ENCODE measurements at places on chromosomes 16 and 17. TPM values are rescaled to one million over a fixed set of nuclear protein-coding genes. Genes with fewer than 3 reads are reported as not detected.

Gene TLCD3B
- 15.3 TPM for total RNA-seq

Gene GOT2
- total RNA-seq, result 133 TPM

Gene TLCD1
- total RNA-seq, result 6.3 TPM

- peaks cover 18% of the 10 kb centered on the region for H3K4me1 ChIP-seq
- DNase-seq, result no peak
- H3K4me3 ChIP-seq, result no peak overlapping the region
- H3K27me3 ChIP-seq, result no peaks in the 10 kb centered on the region
Observed at GRCh38 chr16:84949772-84950436, 61.4 kb downstream of the ZDHHC7 start.

DNA sequence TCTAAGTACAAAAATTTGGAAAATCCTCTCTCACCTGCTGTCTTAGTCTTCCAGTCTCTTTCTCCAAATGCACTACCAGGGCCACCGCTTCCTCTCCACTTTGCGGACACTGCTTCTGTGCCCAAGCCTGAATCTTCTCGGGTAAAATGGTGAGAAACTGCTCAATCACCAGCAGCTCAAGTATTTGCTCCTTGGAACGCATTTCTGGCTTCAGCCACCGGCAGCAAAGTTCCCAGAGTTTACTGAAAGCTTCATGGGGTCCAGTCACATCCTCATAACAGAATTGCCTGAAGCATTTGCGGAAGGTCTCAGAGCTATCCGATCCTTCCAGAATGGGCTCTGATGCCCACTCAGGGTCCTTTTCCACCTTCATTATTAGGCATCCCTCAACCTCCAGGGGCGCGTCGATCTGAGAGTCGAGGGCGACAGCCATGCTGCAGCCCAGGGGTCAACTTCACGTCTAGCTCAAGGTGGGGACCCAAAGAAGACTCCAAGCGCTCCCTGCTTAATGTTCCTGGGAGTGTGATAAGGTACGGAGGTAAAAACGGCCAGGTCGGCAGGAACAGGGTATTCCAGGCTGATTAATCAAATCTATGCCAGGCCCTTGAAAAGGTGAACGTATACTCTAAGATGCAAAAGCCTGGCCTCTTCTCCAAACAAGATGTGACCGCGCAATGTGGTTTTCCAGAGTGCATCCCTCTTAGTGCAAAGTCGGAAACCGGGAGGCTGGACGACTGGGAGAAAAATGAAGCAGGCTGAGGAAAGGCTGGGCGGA lies 763 bp downstream of the ZKSCAN2 start:
- peak; percentile 19 for DNase-seq
- H3K36me3 ChIP-seq, result peaks cover 9% of the 10 kb centered on the region
- peaks cover 5% of the 10 kb centered on the region for H3K27me3 ChIP-seq
- H3K4me3 ChIP-seq, result peak overlapping the region; percentile 91

DNA sequence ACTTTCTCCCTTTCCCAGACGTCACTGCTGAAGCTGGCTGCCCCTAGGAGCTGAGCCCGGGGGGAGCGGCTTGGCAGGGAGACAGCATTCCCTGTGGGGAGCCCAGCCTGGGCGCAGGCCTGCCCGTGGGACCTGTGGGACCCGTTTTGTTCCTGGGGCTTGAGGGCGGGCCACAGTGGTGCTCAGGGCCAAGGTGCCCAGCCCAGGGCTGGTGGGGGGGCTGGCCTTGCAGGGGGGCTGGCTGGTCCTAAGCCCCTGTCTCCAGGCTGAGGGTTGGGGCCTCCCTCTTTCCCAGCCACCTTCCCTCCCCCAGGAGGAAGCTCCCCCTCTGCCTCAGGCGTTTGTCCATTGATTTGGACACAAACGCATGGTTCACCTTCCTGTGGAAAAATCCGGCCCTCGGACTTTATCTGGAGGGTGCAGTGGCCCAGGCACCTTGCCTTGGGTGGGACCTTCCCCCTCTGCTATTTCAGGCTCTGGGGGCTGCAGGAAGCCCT lies 4.4 kb downstream of the NHERF2 start:
- no peak for DNase-seq
- no peak overlapping the region for H3K4me3 ChIP-seq
- peaks cover 20% of the 10 kb centered on the region for H3K27me3 ChIP-seq
- H3K27ac ChIP-seq, result no peak overlapping the region

DNA sequence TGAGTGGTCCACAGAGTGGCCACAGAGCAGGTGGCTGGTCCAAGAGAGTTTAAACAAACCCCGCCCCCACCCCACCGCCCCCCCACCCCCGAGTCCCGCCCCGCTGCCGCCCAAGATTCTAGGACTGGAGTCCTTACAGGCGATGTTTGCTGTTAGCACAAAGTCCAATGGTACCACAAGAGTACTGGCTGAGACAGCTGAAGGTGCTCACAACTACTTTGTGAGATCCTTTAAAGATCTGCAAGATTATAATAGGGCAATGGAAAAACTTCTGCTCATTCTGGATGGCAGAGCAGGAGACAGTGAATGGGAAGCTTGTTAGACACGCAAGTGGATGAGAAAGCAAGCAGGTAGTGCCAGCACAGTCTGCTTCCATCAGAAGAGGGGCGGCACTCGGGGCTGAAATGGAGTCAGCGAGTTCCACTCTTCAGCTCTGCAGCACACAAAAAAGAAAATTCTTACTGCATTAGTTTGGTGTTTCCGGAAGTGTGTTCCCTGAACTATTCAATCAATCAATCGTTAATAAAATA lies 4.7 kb upstream of the TEKT3 start:
- no peaks in the 10 kb centered on the region for H3K36me3 ChIP-seq
- DNase-seq, result no peak
- no peak overlapping the region for H3K4me3 ChIP-seq
- H3K4me1 ChIP-seq, result peaks cover 7% of the 10 kb centered on the region

DNA sequence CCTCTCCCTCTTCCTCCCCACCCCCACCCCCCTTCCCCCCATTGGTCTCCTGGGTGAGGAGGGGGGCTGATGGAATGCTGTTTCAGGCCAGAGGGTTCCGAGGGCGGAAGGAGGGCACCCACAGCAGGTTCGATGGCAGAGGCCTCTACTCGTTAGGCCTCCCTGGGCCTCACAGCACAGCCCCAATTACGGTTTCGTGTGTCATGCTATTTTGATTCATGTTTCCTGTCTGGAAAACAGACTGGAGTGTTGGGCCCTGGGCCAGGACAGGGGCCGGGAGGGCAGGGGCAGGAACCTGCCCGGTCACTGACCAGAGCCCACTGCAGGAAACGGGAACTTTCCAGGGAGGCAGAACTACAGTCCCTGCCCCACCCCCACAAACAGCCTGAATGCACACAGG lies 138.2 kb downstream of the C16orf95 start:
- no peaks in the 10 kb centered on the region for H3K36me3 ChIP-seq
- DNase-seq, result no peak
- peaks cover 8% of the 10 kb centered on the region for H3K27me3 ChIP-seq
- peaks cover 20% of the 10 kb centered on the region for H3K4me1 ChIP-seq
- no peak overlapping the region for H3K4me3 ChIP-seq
- H3K27ac ChIP-seq, result no peak overlapping the region

- no peak overlapping the region for H3K27ac ChIP-seq
- no peak for DNase-seq
- H3K4me1 ChIP-seq, result peaks cover 12% of the 10 kb centered on the region
- H3K27me3 ChIP-seq, result no peaks in the 10 kb centered on the region
- H3K36me3 ChIP-seq, result no peaks in the 10 kb centered on the region
Observed at GRCh38 chr17:71019699-71020098, 850.4 kb downstream of the KCNJ2 start.

GRCh38 chr17:14204084-14204483 lies 32.6 kb downstream of the CDRT15 start:
- H3K36me3 ChIP-seq, result peaks cover 8% of the 10 kb centered on the region
- H3K27me3 ChIP-seq, result no peaks in the 10 kb centered on the region
- no peak overlapping the region for H3K4me3 ChIP-seq
- DNase-seq, result no peak

DNA sequence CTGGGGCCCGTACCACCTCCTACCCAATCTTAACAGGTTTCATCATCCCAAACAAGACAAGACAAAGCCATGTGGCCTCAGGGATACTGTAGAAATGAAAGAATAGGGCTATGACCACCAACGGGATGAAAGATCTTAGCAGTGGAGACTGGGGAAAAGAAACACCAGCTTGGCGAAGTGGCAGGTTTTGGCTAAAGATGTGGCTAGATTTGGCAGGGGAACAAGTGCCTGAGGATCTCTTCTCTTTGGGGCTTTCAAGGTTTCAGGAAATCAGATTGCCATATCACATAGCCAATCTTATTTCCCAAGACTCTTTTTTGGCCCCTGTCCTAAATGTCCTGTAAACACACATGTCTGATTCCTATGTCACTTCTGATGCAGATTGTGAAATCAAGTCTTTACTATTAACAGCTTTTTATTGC lies 6.9 kb downstream of the KRT24 start:
- no peak for DNase-seq
- H3K27ac ChIP-seq, result no peak overlapping the region
- H3K27me3 ChIP-seq, result peaks cover 16% of the 10 kb centered on the region
- H3K4me3 ChIP-seq, result no peak overlapping the region
- H3K4me1 ChIP-seq, result no peaks in the 10 kb centered on the region
- no peaks in the 10 kb centered on the region for H3K36me3 ChIP-seq

DNA sequence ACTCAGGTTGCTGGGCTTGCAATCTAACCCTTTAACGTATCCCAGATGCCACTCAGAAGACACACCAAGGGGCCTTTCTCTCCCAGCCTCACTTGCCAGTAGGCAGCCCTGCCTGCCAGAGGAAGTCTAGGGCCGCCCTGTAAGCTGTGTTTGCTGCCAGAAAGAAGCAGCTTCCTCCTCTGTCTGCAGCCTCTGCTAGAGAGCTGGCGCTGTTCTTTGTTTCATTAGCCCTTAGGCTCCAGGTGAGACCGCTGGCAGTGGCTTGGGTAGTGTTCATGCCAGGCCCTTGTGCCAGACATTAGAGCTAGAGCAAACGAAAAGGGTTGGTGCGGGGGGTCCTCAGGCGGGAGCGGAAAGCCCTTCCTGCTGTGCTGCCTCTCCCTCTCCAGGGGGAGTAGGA lies 8.9 kb downstream of the CTRL start:
- no peak for DNase-seq
- H3K4me3 ChIP-seq, result no peak overlapping the region
- no peaks in the 10 kb centered on the region for H3K4me1 ChIP-seq
- no peaks in the 10 kb centered on the region for H3K36me3 ChIP-seq

GRCh38 chr16:22372882-22373661 lies 1.3 kb downstream of the CDR2 start:
- peak overlapping the region; percentile 91 for H3K4me3 ChIP-seq
- H3K36me3 ChIP-seq, result no peaks in the 10 kb centered on the region
- no peak for DNase-seq
- H3K4me1 ChIP-seq, result peaks cover 36% of the 10 kb centered on the region
- peaks cover 34% of the 10 kb centered on the region for H3K27me3 ChIP-seq

- no peak for DNase-seq
- H3K4me1 ChIP-seq, result peaks cover 14% of the 10 kb centered on the region
- no peak overlapping the region for H3K27ac ChIP-seq
- no peaks in the 10 kb centered on the region for H3K36me3 ChIP-seq
Observed at GRCh38 chr17:11668618-11669017, 70.3 kb downstream of the DNAH9 start.

- H3K36me3 ChIP-seq, result no peaks in the 10 kb centered on the region
- no peak for DNase-seq
- no peaks in the 10 kb centered on the region for H3K27me3 ChIP-seq
- H3K27ac ChIP-seq, result no peak overlapping the region
- no peak overlapping the region for H3K4me3 ChIP-seq
- peaks cover 7% of the 10 kb centered on the region for H3K4me1 ChIP-seq
Observed at GRCh38 chr17:83176623-83177583, 97.5 kb downstream of the METRNL start.

- H3K4me3 ChIP-seq, result no peak overlapping the region
- DNase-seq, result no peak
- H3K27ac ChIP-seq, result no peak overlapping the region
- H3K4me1 ChIP-seq, result peaks cover 16% of the 10 kb centered on the region
Observed at GRCh38 chr16:55447231-55447630, 31.8 kb upstream of the MMP2 start.

- H3K4me3 ChIP-seq, result peak overlapping the region; percentile 63
- H3K36me3 ChIP-seq, result no peaks in the 10 kb centered on the region
- H3K27ac ChIP-seq, result peak overlapping the region; percentile 98
- no peaks in the 10 kb centered on the region for H3K27me3 ChIP-seq
- peak; percentile 40 for DNase-seq
Observed at GRCh38 chr16:51542981-51543815, 392.1 kb upstream of the SALL1 start.

GRCh38 chr16:75010427-75010826 lies 11.6 kb downstream of the ZNRF1 start:
- H3K36me3 ChIP-seq, result peaks cover 7% of the 10 kb centered on the region
- H3K4me3 ChIP-seq, result no peak overlapping the region
- no peak for DNase-seq
- no peaks in the 10 kb centered on the region for H3K27me3 ChIP-seq
- peaks cover 18% of the 10 kb centered on the region for H3K4me1 ChIP-seq

- DNase-seq, result no peak
- H3K4me1 ChIP-seq, result peaks cover 32% of the 10 kb centered on the region
- H3K27ac ChIP-seq, result no peak overlapping the region
- no peak overlapping the region for H3K4me3 ChIP-seq
Observed at GRCh38 chr17:70205401-70205800, 36.1 kb downstream of the KCNJ2 start.

Measured in neural crest cell (in vitro differentiated cells).